Activated naive CD8-positive, alpha-beta T cell treated with anti-CD3 and anti-CD28 coated beads, Interleukin-2, amount 50 U/mL, for 24 hours (primary cell): ENCODE measurements at places on chromosomes 16 and 17.

- H3K4me1 ChIP-seq, result no peaks in the 10 kb centered on the region
- DNase-seq, result no peak
- H3K27ac ChIP-seq, result no peak overlapping the region
Observed at GRCh38 chr17:27396941-27397340, 59.3 kb upstream of the KSR1 start.

GRCh38 chr17:3002538-3003295 lies 60.7 kb downstream of the OR1D5 start:
- H3K36me3 ChIP-seq, result no peaks in the 10 kb centered on the region
- no peak overlapping the region for H3K4me3 ChIP-seq
- H3K27me3 ChIP-seq, result no peaks in the 10 kb centered on the region
- H3K27ac ChIP-seq, result no peak overlapping the region

DNA sequence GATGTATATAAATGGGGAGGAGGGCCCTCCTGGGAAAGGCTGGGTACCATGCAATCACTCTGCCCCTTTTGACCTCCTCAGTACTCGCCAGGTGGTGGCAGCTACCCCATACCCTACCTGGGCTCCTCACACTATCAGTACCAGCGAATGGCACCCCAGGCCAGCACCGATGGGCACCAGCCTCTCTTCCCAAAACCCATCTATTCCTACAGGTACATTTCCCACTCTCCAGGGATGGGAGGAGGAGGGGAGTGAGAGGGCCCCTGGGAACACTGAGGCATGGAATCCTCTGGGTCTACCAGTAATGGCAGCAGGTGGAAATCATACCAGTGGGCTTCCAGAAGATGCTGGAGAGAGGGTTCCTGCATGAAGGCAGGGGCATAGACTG lies 22.9 kb downstream of the FOXN1 start:
- DNase-seq, result no peak
- H3K27me3 ChIP-seq, result peaks cover 2% of the 10 kb centered on the region
- no peaks in the 10 kb centered on the region for H3K4me1 ChIP-seq
- no peak overlapping the region for H3K4me3 ChIP-seq

- H3K4me1 ChIP-seq, result peaks cover 2% of the 10 kb centered on the region
- H3K27ac ChIP-seq, result no peak overlapping the region
- no peaks in the 10 kb centered on the region for H3K36me3 ChIP-seq
- no peak overlapping the region for H3K4me3 ChIP-seq
- H3K27me3 ChIP-seq, result peaks cover 41% of the 10 kb centered on the region
- no peak for DNase-seq
Observed at GRCh38 chr17:32274643-32275042, 9.0 kb downstream of the RHBDL3 start.

- no peak overlapping the region for H3K4me3 ChIP-seq
- H3K4me1 ChIP-seq, result peaks cover 100% of the 10 kb centered on the region
- H3K36me3 ChIP-seq, result peaks cover 47% of the 10 kb centered on the region
- H3K27me3 ChIP-seq, result no peaks in the 10 kb centered on the region
- H3K27ac ChIP-seq, result peak overlapping the region; percentile 67
- DNase-seq, result no peak
Observed at GRCh38 chr17:40551091-40551878, 14.0 kb downstream of the CCR7 start.

DNA sequence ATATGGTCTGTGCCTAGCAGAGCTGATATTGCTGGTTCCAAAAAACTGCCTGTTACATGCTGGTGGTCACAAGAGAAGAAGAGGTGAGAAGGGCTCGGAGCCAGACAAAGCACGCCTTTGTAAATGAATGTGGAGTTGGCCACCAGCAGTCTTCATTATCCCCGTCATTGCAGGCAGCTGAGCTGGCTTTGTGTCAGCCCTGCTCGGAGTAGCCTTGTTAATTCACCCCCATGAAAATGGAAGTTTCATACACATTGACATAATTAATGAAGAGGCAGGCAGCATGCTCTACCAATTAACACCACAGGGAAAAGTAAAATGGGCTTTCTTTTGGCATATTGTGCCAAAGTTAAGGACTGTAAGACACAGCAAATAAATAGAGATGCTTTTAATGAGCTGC lies 113.7 kb upstream of the RBFOX1 start:
- no peaks in the 10 kb centered on the region for H3K4me1 ChIP-seq
- H3K36me3 ChIP-seq, result no peaks in the 10 kb centered on the region
- DNase-seq, result no peak
- H3K27ac ChIP-seq, result no peak overlapping the region

GRCh38 chr17:1616101-1616500 lies 12.5 kb downstream of the SLC43A2 start:
- peaks cover 5% of the 10 kb centered on the region for H3K36me3 ChIP-seq
- H3K27ac ChIP-seq, result no peak overlapping the region
- no peaks in the 10 kb centered on the region for H3K27me3 ChIP-seq
- no peak overlapping the region for H3K4me3 ChIP-seq

GRCh38 chr17:29256735-29257466 lies 10.2 kb downstream of the CRYBA1 start:
- peak overlapping the region; percentile 63 for H3K27ac ChIP-seq
- no peaks in the 10 kb centered on the region for H3K27me3 ChIP-seq
- peaks cover 41% of the 10 kb centered on the region for H3K36me3 ChIP-seq
- peak overlapping the region; percentile 9 for H3K4me3 ChIP-seq
- H3K4me1 ChIP-seq, result peaks cover 24% of the 10 kb centered on the region

DNA sequence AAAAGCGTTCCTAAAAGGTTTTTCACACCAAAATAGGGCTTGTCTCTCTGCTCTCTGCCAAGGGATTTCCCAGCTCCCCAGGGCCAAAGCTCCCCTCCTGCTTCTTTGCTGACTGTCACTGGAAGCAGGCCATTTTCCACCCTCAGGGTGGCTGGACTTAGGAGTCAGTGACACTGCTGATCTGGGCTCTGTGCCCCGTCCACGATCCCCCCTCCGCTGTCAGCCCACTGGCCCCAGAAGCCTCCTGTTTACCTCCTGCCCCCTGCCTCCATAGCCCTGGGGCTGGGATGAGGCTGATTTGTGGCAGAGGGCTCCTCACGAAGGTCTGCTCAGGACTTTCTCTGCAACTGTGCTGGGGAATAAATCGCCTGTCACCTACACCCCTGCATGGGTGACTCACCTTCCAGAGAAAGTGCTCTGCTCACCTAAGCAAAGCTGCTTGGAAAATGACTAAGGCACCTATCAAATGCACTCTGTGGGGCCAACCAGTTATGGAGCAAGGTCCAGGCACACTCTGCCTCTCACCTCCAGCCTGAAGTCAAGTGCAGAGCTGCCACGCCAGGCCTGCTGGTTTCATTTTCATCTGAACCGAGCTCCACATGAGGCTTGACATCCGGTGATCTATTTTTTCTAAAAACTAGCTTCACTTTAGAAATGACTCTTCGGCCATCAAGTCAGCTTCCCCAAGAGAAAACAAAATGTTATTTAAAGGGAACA lies 4.9 kb downstream of the MAP3K14 start:
- peak overlapping the region; percentile 98 for H3K4me3 ChIP-seq
- H3K4me1 ChIP-seq, result peaks cover 82% of the 10 kb centered on the region
- H3K27ac ChIP-seq, result peak overlapping the region; percentile 93
- H3K36me3 ChIP-seq, result peaks cover 71% of the 10 kb centered on the region
- DNase-seq, result peak; percentile 82

DNA sequence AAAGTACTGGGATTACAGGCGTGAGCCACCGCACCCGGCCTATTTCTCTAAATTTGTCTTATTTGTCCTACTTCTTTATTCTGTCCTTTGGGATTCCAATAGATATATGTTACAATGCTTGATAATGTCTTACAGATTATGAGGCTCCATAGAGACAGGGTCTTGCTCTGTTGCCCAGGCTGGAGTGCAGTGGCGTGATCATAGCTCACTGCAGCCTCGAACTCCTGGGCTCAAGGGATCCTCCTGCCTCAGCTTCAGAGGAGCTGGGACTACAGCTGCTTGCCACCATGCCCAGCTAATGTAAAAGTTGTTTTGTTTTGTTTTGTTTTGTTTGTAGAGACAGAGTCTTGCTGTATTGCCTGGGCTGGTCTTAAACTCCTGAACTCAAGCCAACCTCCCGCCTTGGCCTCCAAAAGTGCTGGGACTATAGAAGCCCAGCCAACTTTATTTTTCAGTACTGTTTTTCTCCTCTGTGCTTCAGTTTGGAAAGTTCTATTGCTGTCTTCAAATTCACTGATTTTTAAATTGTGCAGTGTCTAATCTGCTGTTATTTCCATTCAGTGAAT lies 10.3 kb downstream of the ANKRD13B start:
- H3K36me3 ChIP-seq, result no peaks in the 10 kb centered on the region
- no peaks in the 10 kb centered on the region for H3K27me3 ChIP-seq
- no peak overlapping the region for H3K4me3 ChIP-seq
- peaks cover 9% of the 10 kb centered on the region for H3K4me1 ChIP-seq
- H3K27ac ChIP-seq, result no peak overlapping the region

DNA sequence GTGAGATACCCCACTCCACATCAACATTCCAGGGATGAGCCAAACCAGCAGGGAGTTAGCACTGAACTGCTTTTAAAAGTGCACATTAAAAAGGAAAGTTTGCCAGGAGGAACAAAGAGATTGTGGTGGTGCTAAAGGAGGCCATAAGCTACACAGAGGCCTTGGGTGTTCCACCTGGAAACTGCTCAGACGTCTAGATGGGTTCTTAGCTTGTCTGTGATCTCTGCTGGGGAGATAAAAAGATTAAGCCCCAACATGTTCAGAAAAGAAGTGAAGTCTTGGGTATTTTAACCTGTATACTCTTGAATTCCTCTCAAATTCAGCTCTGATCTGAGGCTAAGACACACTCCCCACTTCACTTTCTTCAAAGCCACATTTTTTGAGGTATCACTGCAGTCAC lies 10.4 kb downstream of the HAS3 start:
- H3K27ac ChIP-seq, result no peak overlapping the region
- no peak for DNase-seq
- peaks cover 18% of the 10 kb centered on the region for H3K36me3 ChIP-seq
- H3K4me3 ChIP-seq, result no peak overlapping the region
- H3K27me3 ChIP-seq, result no peaks in the 10 kb centered on the region

- peaks cover 10% of the 10 kb centered on the region for H3K4me1 ChIP-seq
- DNase-seq, result no peak
- no peaks in the 10 kb centered on the region for H3K36me3 ChIP-seq
- no peaks in the 10 kb centered on the region for H3K27me3 ChIP-seq
- H3K4me3 ChIP-seq, result no peak overlapping the region
Observed at GRCh38 chr16:73124665-73125375, 76.9 kb upstream of the ZFHX3 start.

- DNase-seq, result no peak
- no peak overlapping the region for H3K4me3 ChIP-seq
- H3K4me1 ChIP-seq, result no peaks in the 10 kb centered on the region
- H3K27ac ChIP-seq, result no peak overlapping the region
- no peaks in the 10 kb centered on the region for H3K27me3 ChIP-seq
Observed at GRCh38 chr16:69935278-69935711, 15.8 kb upstream of the CLEC18A start.

DNA sequence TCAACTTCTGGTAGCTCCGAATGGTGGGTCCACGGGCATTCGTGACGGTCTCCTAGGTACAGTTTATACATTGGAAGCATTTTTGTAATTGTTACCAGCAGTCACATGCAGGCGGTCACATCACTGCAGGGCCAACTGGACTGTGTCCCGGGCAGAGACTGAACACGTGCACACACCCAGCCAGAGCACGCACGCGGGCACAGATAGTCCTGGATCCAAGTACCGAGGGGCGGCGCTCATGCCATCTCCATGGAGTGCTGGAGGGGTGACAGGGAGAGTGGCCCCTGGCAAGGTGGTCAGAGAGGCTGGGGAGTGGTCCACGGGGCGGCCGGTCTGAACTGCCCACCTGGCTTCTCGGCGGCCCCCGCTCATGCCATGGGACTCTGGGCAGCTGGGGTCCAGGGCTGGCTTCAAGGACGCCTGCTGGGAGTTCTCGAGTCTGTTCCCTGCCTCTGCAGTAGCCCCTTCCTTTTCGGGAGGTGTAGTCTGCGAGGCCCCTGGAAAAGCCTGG lies 34.2 kb downstream of the BAIAP2 start:
- H3K27me3 ChIP-seq, result no peaks in the 10 kb centered on the region
- DNase-seq, result no peak
- H3K4me3 ChIP-seq, result no peak overlapping the region
- no peaks in the 10 kb centered on the region for H3K36me3 ChIP-seq

- H3K27ac ChIP-seq, result no peak overlapping the region
- no peaks in the 10 kb centered on the region for H3K36me3 ChIP-seq
Observed at GRCh38 chr16:879986-880385, 79.5 kb upstream of the GNG13 start.

- no peak overlapping the region for H3K27ac ChIP-seq
- no peaks in the 10 kb centered on the region for H3K36me3 ChIP-seq
- DNase-seq, result no peak
- no peaks in the 10 kb centered on the region for H3K4me1 ChIP-seq
- no peak overlapping the region for H3K4me3 ChIP-seq
Observed at GRCh38 chr17:46273541-46274236, 21.2 kb upstream of the LRRC37A start.
